ENCODE measurements at places on chromosomes 11 and 22.
A peak's percentile ranks its signal among the peaks of the same experiment; 100 is the strongest.

DNA sequence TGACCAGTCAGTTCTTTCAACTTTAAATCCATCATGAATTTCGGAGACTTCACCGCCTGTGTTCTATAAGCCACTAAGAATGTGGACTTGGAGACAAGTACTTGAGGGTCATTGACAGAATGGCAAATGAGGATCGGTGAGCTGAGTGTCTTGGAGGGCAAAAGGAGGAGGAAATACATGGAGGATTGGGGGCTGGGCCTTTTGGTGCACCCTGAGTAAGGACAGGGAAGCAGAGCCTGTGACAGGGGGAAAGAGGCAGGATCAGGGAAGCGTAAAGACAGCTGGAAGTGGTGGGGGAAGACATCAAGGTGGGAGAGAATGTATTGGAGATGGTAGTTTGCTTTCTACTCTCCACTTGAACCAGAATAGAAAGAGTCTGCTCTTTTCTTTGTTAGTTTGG, 70.4 kb upstream of the MTMR2 start:
- DNase-seq: no peak

DNA sequence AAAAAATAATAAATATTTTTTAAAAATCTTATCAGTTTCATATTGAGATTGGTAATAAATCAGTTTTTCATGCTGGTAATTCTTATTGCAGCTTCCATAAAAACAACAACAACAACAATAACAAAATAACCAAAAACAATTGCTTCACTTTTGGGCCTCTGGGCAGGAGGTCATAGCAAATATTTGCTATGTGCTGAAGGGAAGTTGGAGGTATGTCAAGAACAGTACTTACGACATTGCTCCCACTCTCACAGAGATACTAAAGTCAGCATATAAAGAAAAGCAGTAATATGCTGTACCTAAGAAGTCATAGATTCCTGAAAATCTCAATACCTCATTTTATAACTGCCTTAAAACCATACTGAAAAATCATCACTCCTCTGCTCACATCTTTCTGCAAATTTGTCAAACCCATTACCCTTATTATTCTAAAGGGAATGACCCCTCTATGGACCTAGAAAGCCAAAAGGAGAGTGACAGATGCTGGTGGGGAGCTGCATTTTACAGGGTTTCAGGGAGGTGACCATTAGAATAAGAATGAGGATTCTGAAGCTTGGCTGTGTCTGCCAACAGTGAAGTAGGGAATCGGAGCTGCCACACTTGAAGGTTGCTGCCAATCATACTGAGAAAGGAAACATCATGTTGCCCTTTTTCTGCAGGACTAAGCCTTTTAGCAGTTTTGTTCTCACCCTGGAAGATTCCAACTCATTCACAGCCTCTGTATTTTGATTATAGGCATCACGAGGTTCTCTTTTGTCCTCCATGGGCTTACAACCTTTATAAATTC, 742.9 kb downstream of the LRRC4C start:
- no peak for DNase-seq

DNA sequence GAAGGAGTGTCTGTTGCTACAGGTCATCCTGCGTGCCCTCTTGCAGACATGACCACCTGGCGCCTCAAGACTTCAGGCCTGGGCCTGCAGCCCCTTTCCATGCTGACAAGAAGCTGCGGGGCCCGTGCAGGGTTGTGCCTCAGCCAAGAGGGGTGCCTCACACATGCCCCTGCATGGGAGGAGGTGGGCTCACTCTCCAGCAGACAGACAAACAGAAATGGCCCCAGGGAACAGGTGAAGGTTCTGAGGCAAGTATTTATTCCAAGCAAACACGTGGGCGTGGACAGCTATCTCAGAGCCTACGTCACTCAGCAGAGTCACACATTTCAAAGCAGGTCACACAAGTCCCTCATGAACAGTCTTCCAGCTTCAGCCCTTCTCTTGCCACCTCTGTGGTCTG, 5.9 kb upstream of the SYCE3 start:
- no peak for DNase-seq

- DNase-seq: no peak
These were observed 386.2 kb downstream of the TENM4 start for GRCh38 chr11:79054636-79055035.

DNA sequence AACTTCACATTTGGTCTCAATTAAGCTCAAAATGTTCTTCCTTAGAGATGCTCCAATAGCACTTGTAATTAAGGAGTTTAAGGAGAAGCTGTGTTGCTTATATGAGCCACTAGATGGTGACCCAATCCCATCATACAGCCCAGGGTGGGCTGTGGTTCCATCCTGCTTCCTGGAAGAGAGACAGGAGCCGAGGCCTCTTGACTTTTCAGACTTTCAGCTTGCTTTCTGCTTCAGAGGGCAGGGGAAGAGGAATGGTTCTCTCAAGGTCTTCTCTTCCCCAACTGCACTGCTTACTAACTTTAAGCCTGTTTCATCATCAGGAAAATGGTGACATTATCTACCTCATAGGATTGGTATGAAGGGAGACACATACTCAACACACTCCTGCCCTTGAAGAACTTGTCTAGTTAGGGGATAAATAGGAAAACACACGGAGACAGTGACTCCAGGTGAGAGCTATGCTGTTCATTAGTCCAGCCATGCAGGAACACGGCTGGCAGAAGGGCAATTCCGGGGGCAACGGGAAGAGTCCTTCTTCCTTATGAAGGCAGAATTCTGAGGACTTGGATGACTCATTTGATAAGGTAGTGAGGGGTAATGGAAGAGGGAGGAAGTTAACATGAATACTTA, 20.1 kb downstream of the TMEM218 start:
- peak; percentile 21 for DNase-seq

- DNase-seq: no peak
These were observed 110.9 kb upstream of the B3GAT1 start for GRCh38 chr11:134522782-134523570.

GRCh38 chr11:129375751-129376657, at the start of gene BARX2:
TSS of gene BARX2 (plus strand) at chr11:129375848. CDS start at chr11:129376036, 188 bp downstream.
- DNase-seq: peak; percentile 65

GRCh38 chr22:23263651-23264555, 83.6 kb downstream of the BCR start:
- no peak for DNase-seq

- DNase-seq: no peak
These were observed 62.5 kb downstream of the SYTL2 start for GRCh38 chr11:85748455-85748891.

DNA sequence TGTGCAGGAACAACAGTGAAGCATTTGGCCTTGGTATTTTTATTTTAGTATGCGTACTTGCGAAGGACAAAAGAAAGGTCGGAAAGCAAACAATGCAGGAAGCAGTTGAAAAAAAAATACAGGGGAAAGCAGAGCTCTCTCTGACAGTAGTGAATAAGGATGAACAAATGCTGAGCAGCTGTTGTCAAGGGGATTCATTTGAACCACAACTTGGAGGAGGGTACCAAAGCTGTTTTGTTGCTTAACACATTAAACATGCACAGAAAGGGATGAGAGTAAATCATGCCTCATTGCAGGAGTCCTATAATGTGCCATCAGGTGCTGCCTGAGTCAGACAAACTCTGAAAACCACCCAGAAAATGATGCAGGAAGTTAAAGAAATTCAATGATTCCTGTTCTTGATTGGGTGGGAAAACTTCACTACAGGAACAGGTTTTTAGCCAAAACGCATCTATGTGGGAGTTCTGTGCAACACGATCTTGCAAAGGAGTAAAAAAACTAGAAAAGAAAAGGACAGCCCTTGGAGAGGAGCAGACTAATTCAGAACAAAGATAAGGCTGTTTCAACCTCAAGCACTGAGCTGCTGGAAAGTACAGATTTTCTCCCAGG, 2113.5 kb downstream of the LRRC4C start:
- DNase-seq: no peak

GRCh38 chr11:69995697-69996096, 82.4 kb upstream of the ANO1 start:
- no peak for DNase-seq

GRCh38 chr22:48742191-48742555, 1085.5 kb downstream of the BRD1 start:
- DNase-seq: no peak

- DNase-seq: no peak
These were observed 1.4 kb upstream of the APOA5 start for GRCh38 chr11:116792869-116793771.

GRCh38 chr11:75740681-75741080, 23.0 kb downstream of the MOGAT2 start:
- no peak for DNase-seq

DNA sequence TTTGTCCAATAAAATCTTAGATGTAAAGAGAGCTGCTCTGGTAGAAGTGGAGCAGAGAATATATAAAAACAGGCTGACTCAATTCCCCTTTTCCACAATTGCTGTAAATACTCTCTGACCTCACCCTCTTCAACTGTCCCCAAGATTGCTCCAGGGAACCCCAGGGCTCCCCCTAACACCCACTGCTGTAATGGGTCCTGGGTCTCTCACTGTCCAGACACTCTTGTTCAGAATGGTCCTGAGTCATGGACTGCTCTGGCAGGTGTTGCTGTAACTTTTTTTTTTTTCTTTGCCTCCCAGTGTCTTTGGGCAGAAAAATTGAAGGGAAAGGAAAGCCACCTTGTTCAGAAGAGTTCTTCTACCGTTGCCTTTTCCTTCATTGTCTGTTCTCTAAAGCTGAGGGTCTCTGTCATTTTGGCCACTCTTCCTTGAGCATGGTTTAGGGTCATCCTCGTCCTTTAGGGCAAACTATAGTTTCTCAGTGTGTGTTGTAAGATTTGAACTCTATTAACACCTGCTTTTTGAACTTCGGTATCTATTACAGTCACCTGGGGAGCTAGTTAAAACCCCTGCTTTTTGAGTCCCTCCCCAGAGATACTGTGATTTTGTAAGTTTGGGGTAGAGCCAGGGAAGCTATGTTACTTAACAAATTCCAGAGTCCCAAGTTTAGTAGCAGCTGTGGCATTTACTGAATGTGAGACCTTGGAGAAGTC, 209.5 kb downstream of the NAV2 start:
- no peak for DNase-seq

GRCh38 chr11:72869831-72870230, 55.6 kb downstream of the ATG16L2 start:
- DNase-seq: no peak

DNA sequence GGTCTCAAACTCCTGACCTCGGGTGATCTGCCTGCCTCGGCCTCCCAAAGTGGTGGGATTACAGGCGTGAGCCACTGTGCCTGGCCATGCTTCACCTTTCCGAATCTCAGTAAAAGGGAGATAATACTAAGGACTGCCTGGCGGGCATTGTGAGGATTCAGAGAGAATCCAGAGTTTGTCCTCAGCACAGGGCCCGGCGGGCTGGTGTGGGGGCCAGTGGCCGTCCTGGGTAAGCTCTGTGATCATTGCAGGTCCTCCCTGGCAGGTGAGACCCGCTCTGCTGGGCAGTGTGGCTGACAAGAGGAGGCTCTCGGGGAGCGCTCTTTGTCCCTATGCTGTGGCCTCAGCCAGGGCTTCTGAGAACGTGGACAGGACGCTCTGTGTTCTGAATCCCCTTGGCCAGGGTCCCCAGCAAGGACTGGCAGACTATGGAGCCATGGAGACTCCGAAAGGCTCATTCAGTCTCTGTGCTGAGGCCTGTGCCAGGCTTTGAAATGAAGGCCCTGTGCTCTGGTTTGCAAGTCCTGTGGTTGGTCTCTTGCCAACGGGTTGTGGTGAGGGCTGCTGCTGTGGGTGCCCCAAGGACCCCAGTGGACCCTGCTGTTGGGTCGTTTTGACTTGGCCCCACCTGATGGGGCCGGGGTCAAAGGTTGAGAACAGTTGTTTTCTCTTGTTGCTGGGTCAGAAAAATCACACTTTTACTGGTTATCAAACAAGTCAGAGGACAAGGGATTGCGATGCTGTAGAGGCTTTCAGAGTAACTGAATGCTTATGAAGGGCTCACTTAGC, 2.1 kb downstream of the TPCN2 start:
- DNase-seq: no peak

GRCh38 chr11:27291302-27291889, 71.6 kb downstream of the CCDC34 start:
- DNase-seq: no peak
